Esophagus squamous epithelium (tissue), 5 donors: ENCODE measurements at places on chromosomes 13 and 19. TPM values are rescaled to one million over a fixed set of nuclear protein-coding genes. Genes with fewer than 3 reads are reported as not detected.

- DNase-seq = no peak
Observed at GRCh38 chr19:6718741-6719539, 1.5 kb downstream of the C3 start.

- DNase-seq = no peak
Observed at GRCh38 chr19:48991873-48992580, 1.1 kb downstream of the GYS1 start.

- no peak for DNase-seq
Observed at GRCh38 chr13:98544104-98544710, 32.7 kb downstream of the STK24 start.

Gene FOXA3
- total RNA-seq = not detected

Gene ZNF729
- total RNA-seq = not detected
